ENCODE measurements at places on chromosomes 13 and 19.

DNA sequence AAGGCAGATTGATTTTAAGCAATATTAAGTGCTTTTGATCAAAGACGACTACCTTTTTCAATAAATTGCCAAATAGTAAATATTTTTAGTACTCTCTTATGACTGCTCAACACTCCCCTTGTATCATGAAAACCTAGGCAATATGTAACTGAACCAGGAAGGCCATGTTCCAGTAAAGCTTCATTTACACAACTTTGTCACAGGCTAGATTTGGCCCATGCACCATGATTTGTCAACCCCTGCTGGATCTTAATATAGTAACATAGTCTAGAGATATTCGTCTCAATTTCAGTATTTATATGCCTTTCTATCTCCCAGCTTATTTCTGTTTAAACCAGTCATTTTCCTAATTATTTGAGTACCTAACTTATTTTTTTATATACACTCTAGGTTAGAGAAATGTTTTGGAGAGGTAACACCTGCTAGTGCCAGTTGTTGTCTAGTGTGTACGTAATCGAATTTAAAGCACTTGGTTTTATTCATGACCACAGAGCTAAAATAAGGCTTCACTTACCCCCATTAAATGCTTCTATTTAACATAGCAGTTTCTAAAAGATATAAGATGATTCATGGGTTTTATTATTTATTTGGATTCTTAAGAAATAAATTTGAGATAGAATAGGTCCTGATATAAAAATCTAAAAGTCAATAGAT is 21.0 kb downstream of the TPP2 start:
- DNase-seq = no peak

DNA sequence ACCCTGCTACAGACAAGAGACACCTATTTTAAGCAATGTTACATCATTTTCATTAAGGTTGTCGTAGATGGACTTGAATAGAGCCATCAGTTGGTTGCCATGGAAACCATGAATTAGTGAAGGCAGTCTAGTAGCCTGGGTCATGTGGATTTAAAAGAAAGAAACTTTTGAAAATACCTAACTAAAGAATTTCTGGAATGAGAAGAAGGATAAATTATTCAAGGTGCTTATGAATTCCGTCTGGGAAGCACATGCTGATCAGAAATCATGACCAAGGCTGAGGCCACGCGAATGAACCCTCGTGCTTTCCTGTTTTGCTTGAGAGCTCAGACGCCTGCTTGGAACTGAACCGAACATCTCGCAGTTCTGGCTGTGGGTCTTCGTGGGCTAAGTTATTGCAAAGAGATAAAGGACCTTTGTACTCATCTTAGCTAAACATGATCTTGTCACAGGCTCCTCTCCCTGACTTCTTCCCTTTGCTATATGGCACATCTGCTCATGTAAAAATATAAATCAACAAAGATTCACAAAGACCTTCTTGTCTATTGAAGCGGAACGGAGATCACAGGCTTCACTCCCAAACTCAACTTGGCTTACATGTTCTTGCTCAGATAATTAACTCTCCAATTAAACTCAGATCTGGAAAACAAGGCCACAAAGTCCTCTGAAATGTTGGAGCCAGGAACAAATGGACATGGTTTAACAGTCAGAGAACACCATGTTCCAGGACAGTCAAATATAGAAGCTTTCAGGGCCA is 140.2 kb downstream of the NUFIP1 start:
- no peak for DNase-seq

DNA sequence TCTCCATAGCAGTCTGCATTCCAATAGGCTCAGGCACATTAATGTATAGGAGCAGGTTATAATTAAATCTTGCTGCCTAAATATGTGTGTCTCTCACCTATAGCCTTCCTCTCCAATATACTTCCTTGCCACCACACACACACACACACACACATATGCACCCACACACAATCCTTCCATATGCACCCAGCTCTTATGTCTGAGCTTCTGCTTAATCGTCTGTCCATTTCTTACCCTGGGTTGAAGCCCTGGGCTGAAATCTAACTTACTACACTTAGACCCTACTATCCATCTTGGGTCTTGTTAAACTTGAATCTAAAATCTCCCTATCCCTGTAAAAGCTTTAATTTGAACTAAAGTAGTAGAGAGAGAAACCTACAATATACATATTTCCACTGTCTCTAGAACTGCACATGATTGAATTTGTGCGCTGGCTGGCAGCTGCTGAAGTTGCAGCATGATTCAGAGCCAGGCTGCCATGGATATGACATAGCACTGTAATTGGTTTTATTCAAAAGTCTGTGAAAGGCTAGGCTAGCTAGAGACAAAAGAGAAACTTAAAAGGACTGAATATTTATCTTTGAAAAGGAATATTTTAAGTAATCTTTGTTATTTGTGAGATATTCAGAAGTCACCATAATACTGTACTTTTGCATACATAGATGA is 25.7 kb upstream of the FREM2 start:
- DNase-seq = no peak

- DNase-seq = no peak
Observed at GRCh38 chr19:56919308-56919995, 78.9 kb upstream of the PEG3 start.

DNA sequence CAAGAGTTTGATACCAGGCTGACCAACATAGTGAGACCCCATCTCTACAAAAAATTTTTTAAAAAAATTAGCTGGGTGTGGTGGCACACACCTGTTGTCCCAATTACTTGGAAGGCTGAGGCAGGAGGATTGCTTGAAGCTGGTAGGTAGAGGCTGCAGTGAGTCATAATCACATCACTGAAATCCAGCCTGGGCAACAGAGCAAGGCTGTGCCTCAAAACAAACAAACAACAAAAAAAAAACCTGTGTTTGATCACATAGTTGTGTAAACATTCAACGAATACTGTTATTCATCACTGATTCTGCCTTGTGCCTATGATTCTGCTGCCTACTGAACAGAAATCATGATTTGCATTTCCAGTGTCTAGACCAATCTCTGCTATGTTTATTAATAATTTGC is 134.0 kb downstream of the TBC1D4 start:
- DNase-seq = no peak

DNA sequence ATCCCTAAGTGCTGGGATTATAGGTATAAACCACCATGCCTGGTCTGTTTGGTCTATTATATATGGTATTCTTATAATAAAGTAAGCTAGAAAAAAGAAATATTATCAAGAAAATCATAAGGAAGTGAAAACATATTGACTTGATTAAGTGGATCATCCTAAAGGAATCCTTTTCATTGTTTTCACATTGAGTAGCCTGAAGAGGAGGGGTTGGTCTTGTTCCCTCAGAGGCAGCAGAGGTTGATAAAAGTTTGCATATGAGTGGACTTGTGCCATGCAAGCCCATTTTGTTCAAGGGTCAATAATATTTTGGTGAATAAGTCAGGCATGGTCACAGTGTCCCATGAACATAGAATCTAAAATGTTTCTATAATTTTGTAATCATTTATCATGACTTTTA is 52.7 kb downstream of the ZNF627 start:
- DNase-seq = no peak

DNA sequence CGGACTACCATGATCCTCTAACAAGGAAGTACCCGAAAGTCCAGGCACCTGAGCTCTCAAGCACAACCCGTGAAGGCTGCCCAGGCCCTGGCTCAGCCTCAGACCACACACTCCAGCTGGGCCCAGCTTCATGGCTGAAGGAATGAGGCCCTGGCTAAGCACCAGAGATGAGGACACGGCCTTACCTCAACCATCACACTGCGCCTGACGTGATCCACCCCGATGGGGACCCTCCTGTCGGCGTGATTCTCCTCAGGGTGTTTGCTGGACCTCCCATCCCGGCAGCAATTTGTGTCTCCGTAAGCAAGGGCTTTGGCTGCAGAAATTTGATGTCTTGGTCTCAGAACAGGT is 56.5 kb downstream of the F2RL3 start:
- DNase-seq = no peak

DNA sequence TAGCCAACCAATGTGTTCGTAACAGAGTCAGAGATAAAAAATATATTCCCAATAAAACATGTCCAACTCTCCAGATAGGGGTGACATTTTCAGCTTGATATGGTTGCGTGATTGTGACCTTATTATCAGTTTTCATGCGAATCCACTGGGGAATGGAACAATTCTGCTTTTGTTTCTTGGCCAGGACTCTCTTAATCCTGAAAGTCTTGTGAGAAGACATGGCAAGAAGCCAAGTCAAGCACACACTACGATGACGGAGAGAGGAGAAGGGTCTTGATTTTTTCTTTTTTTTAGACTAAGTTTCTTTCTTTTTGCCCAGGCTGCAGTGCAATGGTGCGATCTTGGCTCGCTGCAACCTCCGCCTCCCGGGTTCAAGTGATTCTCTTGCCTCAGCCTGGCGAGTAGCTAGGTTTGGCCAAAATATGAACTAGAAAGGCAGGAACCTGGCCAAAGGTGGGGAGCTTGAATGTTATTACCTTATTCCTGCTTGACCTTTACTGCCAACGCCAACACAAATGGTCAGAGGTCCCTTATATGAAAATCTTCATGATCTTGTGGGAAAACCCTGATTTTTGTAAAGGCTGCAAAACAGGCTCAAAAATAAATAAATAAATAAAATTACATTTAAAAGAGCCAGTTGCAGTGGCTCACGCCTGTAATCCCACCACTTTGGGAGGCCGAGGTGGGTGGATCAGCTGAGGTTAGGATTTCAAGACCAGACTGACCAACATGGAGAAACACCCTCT is 14.5 kb downstream of the ZNF816 start:
- DNase-seq = no peak

- DNase-seq = no peak
Observed at GRCh38 chr13:48216204-48216711, 16.7 kb upstream of the ITM2B start.

Data from GM12865 (cell line).